ENCODE measurements at places on chromosomes 5 and 9.

GRCh38 chr5:167861129-167861927 is 430.1 kb upstream of the WWC1 start:
- DNase-seq, result peak; percentile 78

- peak; percentile 65 for DNase-seq
These were observed 25.3 kb upstream of the PPP1R2B start for GRCh38 chr5:156824800-156825199.

DNA sequence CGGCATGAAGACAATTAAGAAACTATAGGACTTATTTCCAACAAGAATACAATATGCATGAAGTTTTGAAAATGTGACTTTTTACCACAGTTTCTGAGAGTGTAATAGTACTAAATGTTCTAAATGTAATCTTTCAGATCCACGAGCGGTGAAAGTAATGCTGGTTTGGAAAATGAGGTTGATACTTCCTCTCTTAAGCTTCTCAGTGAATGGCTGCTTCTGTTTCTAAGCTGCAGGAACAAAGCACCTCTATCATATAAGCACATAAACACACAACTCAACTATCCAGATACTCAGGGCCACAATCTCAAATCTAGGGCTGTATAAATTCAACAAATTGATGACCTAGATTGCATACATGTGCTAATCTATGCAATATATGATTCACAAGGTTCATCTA is 78.3 kb downstream of the LIFR start:
- DNase-seq, result no peak

GRCh38 chr9:134004881-134005280 is 12.8 kb upstream of the VAV2 start:
- DNase-seq, result peak; percentile 66

DNA sequence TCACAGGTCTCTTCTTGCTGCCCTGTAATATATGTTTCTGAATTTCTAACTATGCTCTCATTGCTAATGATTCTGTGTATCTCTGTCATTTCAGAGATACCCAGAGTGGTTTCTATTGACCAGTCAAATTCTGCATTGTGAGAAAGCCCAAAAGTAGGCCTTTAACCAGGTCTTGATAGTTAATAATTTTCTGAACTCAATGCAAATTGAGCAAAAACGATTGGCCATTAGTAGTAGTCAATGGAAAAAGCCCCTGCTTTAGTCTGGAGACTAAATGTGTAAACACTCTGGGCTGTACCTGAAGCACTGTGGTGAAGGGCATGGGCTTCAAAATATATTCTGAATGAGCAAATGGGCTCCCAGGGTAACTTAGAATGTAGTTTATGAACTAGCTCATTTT is 307.6 kb downstream of the ARL15 start:
- no peak for DNase-seq

GRCh38 chr9:34047864-34048726 is 592 bp downstream of the UBAP2 start:
- no peak for DNase-seq

GRCh38 chr9:134630861-134631260 is 10.7 kb upstream of the COL5A1 start:
- no peak for DNase-seq

- peak; percentile 3 for DNase-seq
These were observed 347.8 kb upstream of the RGMB start for GRCh38 chr5:98425640-98426039.

DNA sequence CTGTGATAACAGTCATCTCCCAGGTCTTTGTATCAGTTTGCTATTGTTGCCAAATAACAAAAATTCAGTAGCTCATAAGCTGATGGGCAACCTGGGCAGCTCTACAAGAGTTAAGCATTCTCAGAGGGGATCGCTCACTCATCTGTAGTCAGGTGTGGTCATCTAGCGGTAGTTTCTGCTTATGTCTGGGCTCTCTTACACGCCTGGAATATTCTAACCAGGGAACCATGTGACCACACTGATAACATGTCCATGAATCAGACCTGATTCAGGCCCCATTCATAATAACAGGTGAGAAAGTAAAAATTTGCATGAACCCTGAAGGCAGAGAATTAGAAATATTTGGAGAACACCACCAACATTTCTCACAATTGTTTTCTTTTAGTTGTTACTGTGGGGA is 576.1 kb downstream of the SLCO4C1 start:
- no peak for DNase-seq

DNA sequence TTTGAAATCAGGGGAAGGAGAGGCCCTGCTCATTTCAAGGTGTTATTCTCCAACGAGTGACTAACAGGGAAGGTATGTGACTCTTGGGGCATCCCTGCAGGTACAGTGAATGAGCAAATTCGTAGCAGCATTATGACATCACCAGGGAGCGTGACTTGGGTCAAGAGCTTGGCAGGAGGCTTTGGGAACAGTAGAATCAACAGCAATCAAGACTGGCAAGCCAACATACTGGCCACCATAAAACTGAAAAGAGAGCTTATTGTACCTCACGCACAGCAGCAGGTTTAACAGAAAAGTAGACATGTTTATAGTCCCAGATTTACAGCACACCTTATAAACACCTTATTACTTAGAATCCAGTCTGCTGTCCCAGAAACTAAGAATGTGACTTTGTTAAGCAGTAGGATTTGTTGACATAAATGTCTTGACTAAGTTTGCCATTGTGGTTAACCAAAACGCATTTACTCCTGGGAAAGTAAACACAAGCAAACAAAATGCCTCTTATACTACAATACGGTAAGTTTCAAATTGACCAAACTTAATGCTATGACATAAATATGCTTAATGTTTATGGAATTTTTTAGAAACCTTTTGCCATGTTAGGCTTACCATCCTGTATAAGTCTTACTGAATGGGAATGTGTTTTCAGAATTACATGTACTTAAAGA is 297.8 kb downstream of the NPR3 start:
- no peak for DNase-seq

GRCh38 chr5:135243556-135244285 is 155.3 kb downstream of the MACROH2A1 start:
- peak; percentile 73 for DNase-seq

DNA sequence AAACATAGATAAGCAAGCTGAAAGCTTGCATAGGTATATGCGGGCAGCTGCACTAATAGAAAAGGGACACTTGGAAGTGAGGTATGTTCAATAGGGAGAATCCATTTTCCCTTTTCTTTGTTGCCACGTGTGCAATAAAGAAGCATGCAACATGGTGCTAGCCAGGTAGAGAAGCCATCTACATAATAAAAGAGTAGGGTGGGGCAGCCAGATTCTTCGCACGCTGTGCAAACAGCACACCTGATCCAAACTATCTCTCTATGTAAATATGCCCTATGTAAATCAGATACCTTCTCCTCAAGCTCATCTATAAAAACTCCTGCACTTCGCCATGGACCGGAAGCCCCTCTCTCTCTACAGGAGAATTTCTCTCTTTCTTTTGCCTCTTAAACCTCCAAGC is 91.9 kb upstream of the C9orf72 start:
- no peak for DNase-seq

DNA sequence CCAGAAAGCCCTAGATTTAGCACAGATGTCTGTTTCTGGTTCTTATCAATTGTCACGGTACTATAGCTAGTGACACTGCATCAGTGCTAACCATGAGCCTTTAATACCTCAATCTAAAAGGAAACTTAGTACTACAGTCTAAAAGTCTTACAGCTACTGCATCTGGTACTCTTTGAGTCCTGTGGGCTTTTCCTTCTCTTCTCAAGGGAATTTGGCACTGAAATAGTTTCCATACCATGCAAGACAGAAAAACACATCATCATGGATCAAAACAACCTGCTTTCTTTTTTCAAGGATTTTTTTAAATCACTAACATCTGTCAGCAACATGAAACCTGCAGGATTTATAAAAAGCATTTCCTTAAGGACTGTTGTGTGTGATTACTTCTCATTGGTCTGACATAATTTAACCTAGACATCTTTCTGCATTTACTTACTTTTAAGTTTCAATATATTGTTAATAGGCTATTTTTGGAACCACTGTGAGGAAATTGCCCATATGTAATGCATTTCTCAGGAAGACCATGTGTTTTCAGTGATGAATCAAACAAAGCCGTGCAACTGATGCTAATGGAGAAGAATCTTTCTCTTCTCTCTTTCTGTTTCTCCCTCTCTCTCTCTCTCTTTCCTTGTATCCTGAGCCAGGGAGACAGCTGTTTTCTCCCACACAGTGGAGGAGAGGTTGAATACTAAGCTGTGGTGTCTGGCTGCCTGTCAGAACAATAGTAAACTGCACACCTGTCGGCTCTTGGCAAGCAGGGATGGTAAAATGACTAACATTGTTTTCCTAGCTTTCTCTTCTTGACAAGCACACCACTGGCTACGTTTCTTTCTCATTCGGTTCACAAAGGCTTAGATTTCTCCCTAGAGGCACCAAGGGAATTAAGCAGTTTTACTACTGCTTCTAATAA is 273.4 kb downstream of the CSNK1G3 start:
- no peak for DNase-seq

GRCh38 chr9:132426639-132427414 is 16.8 kb downstream of the CFAP77 start:
- DNase-seq, result no peak

DNA sequence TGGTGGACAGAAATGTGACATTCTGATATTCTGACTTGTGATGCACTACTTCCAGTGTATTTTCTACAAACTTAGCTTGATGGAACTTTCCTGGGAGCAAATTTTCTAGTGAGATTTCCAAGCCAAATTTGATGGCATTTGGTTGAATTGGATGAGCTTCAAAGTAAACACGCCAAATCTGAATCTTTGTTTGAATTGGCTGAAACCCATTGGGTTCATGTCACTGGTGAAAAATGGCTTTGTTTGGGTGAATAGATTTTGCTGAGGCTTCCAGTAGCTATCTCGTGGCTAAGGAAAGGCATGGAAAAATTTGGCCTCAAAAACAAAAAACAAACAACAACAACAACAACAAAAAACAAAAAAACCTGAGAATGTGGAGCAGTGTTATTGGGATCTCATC is 271.1 kb upstream of the RPS23 start:
- DNase-seq, result no peak

GRCh38 chr9:37944266-37944650 is 40.3 kb upstream of the SLC25A51 start:
- no peak for DNase-seq

- no peak for DNase-seq
These were observed 40.2 kb downstream of the SH3RF2 start for GRCh38 chr5:145976431-145977155.

DNA sequence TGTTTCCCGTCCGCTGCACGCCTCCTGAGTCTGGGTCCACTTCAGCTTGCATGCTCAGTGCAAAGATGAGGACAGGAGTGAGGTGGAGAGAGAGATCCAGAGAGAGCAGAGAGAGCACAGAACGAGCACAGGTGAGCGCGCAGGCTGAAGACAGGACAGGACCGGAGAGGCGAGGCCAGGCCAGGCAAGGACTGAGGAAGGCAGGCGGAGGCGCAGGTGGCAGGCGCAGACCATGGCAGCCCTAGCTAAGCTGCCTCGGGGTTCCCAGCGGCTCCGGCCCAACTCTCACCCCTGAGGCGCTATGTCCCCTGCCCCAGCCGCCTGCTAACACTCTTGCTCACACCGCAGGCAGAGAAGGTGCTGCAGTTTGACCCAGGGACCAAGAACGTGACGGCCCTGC is 9.7 kb downstream of the GRIN1 start:
- no peak for DNase-seq

GRCh38 chr9:93057703-93058354 is 672 bp upstream of the SUSD3 start:
- peak; percentile 63 for DNase-seq

DNA sequence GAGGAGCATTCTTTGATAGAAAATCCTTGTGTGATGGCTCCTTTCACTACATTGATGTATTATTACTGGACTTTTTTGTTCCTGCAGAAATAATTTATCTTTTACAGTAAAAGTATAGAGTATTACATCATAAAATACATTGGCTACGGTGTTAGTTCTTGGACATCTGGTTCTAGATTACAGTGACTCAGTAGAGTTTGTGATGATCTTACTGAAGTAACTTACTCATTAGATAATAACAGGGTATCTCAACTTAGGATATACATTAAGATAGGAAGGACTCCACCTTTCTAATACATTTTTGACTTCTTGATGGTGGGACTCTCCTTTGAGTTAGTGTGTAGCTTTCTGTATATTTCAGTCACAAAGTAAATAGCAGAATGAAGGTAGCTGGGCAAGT is 59.1 kb downstream of the ZNF462 start:
- DNase-seq, result no peak

GRCh38 chr5:38607396-38607795 is 51.0 kb upstream of the LIFR start:
- no peak for DNase-seq

DNA sequence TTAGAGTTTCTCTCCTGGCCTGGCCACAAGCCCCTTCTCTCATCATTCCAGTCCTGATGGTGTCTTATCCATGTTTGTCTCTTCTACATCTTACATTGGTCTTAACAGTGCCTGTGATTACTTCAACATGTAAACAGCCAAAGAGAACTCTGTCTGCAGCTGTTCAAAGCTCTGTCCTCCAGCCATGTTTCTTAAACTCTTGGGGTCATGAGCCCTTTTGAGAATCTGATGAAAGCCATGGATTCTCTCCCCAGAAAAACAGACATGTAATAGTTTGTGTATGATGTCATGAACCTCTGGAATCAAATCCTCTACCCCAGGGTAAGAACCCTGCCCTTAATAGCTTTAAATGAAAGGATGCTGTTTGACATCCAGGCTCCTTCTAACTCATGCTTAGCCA is 30.1 kb downstream of the MAMDC2 start:
- DNase-seq, result no peak

DNA sequence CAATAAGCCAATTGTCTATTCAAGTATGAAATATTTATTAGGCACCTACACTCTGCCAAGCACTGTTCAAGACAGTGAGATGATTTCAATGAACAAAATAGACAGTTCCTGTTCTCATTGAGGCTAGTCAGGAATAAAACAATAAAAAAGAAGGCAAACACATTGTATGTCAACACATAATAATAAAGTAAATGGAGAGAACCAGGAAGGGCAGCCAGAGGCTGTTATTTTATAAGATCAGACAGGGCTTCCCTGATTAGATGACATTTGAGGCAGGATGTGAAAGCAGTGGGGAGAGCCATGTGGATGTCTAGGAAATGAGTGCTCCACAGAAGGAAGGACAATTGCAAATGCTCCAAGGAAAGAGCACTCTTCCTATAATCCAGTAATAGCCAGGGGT is 2371.1 kb downstream of the MAT2B start:
- no peak for DNase-seq

DNA sequence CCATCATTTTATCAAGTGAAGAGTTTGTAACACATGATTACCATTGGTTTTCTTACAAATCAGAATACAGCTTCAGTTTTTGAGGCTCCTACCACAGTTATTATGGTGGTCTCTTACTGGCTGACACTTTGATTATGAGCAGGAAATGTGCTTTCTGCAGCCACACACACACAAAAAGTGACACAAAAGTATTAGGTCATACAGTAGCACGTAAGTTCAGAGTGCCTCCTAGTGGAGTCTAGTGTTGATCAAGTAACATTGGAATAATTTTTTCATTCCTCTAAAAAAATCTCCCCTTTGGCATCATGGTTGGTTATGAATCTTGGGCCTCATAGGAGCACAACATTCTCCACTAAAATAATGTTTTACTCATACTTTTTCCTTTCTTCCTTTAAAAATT is 37.6 kb downstream of the PAM start:
- no peak for DNase-seq

Data from kidney (tissue), 22 donors.